ENCODE measurements at places on chromosomes 7 and 10. TPM values are rescaled to one million over a fixed set of nuclear protein-coding genes. Genes with fewer than 3 reads are reported as not detected.

GRCh38 chr10:95416270-95416669 is 125.5 kb upstream of the PDLIM1 start:
- ATAC-seq, result no peak

LIPF gene
- total RNA-seq, result not detected

DNA sequence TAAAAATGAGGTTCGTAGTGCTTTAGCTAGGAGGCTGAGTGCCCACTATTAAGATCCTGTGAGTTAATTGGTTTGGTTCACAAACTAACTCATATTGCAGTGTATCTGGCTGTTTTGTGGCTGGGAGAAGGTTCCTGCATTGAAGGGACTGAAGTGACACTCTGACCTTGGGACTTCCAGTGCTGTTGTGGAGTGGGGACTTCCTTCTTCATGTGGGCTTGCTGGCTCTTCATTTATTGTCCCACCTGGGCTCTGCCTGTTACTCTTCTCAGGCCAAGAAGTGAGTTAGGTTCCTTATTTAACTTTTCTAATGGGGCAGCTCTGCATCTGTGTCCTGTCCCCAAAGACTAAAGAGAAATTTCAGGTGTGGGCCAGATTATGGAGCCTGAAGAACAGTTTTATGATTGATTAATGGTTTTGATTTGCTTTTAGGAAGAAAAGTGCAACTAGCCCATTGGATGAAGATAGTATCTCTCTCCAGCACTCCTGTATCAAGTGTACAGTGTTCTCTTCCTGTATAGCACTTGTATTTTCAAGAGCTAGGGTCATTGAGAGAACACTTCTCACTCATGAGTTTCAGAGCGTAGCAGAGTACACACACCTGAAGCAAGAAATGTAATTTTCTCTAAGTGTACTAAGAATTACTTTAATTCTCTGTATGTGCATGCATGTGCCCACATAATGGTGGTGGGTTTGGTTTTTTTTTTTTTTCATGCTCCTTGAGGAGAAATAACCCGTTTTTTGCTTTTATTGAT is 54.8 kb downstream of the AUTS2 start:
- no peak for ATAC-seq

PCBD1 gene
- 63.4 TPM for total RNA-seq

HOXA11 gene
- total RNA-seq, result 0.12 TPM

ITPRID1 gene
- 0.49 TPM for total RNA-seq

- ATAC-seq, result no peak
Measured at GRCh38 chr10:667096-667495, 22.4 kb downstream of the DIP2C start.

DNA sequence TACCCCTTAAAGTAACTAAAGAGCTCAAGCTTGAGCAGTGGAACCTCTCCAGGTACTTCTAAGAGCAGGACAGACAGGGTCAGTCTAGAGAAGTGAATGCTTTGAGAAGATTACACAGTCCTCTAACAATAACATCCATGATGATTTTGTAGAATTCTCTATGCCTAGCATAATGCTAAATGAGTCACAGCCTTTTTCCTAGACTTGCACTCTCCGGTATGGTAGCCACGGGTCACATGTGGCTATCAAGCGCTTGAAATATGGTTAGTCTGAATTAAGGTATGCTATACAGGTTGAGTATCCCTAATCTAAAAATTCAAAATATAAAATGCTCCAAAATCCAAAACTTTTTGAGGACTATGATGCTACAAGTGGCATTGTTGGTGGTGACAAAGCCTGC is 166.6 kb upstream of the MKLN1 start:
- ATAC-seq, result no peak

DNA sequence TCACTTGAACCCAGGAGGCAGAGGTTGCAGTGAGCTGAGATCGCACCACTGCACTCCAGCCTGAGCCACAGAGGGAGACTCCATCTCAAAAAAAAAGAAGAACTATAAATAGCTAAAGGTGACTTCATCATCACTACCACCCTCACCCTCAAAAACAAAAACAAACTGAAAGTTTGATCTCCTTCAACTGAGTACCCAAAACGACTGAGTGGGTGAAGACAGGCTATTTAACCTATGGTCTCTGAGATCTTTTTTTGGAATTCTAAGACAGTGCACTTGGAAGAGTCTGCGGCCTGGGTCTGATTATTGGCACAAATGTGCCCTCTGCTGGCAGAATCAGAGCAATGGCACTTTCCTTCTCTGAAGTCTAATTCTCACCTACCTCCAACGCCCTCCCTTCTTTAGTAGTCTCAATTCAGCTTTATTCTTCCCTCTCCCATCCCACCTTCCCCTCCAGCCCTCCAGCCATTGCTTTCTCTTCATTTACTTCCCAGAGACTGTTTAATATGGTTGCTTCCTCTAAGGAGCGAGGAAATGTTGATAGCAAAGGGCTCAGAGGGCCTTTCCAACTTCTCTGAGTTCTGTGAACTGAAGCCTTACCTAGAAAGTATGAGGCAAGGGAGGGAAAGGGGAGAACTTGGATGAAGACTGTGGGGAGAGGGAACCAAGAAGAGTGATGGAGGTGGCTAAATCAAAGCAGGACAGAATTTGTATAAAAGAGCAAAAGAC is 2.9 kb upstream of the MYOZ1 start:
- peak; percentile 68 for ATAC-seq

DOCK1 gene
- total RNA-seq, result 59.0 TPM

CFAP58 gene
- 1.3 TPM for total RNA-seq

DNA sequence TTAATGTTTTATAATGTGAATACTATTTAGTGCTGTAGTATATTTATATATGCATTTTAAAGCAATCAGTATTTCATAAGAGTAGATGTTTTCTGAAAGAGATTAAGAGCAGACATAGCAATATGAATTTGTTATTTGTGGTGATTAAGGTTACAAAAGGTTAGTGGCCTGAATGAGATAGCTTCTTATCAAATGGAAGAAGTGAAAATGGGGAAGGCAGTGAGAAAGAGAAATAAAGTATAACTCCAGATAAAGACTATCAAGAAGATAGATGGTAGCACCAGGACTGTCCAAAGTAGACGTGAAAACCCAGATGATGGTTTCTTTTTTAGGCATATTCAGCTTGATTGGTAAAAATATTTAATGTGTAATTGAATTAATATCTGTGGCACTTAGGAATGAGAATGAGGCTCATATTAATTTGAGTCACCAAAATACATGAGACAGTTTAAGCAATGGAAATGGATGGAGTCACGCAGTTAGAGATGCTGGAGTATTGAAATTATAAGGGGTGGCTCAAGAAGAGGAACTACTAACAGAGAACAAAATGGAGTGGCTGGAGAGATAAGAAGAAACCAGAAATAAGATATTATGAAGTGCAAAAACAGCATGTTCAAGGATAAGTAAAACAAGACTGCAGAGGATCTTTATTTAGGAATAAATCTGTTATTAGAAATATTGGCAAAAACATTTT is 288.0 kb upstream of the SEMA3C start:
- no peak for ATAC-seq

SLC13A1 gene
- total RNA-seq, result not detected

NFE2L3 gene
- total RNA-seq, result 0.62 TPM

IQUB gene
- 18.5 TPM for total RNA-seq

DNA sequence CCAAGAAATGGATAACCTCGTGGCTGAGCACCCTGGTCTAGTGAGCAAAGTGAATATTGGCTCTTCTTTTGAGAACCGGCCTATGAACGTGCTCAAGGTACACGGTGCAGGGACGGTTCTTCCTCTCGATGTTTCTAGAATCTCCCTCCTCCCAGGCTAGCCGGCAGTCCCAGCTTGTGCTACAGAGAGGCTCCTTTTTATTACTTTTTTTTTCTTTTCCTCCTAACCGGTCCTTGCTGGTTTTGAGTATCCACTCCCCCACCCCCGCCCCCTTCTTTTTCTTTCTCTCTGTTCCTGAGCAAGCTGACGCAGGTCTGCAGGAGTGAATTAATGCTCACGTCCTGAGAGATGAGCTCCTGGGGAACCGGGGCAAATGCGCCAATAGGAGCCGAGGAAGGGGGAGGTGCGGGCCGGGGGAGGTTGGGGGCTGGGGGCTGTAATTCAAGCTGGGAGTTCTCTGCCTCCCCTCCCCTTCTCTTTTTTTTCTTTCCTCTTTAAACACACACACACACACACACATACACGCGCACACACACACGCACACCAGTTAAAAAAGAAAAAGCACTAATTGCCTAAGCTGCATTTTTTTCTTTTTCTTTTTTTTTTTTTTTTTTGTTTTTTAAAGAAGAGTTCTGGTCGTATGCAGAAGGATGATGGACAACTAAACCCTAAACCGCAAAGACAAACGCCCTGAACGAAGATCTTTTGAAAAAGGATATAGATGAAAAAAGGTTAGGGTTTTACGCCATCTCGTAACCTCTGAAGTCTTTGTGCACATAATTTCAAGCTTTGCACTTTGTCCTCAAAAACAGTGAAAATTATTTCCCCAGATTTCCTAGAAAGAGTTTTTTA is 6.6 kb downstream of the CPA2 start:
- ATAC-seq, result no peak

DNA sequence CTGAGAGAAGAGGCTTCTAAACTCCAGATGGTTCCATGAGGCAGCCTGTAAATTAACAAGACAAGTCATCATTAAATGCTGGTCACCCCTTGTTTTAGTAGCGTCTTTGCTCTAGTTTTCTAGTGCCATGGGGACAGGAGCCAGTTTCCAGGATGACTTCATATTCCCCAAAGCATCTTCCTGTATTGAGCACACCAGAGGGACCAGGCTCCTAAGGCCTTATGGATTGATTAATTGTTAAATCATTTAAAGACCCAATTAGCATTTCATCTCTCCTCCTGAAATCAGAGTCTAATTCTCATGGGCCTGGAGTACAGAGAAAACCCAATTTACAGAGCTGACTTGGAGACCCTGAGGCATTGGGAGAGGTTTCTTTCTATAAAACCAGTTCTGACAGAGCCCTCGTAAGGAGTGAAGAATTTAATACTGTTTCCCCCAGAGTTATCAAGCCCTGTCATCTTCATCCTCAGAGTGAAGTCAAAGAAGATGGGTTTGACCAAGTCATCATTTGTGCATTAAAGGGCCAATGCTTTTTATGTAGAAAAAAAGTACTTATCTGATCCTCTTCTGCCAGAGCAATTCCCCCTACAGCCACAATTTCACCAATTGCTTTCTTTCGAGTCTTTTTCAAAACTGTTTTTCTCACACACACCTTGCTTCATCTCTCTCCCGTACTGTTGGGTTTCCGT is 678.7 kb downstream of the SDK1 start:
- ATAC-seq, result no peak

PPP1R17 gene
- not detected for total RNA-seq

- peak; percentile 60 for ATAC-seq
Measured at GRCh38 chr7:129367700-129368388, 66.4 kb upstream of the STRIP2 start.

SYT15 gene
- 11.2 TPM for total RNA-seq

DNA sequence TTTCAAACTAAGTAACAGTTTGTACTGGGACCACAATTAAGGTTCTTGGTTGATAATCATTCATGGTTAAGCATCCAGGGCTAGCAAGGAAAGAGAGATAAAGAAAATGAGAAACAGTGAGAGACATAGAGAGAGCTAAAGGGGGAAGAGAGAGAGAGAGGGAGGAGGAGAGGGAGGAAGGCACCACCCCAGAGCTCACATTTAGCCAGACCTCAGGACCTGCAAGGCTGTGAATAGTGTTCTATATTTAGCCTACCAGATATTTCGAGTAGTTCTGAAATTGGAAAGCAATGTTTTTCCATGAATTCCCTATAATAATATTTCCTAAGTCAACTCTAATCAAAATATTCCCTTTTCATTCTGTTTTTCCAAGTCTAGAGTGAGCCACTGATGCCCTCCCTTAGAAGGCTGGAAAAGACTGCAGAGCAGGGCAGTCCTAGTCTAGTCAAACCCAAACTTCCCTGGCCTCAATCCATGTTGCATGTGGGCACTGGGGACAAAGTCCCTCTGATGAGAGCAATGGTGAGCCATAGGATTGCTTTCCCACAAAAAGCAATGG is 119.4 kb upstream of the INHBA start:
- no peak for ATAC-seq

- peak; percentile 29 for ATAC-seq
Measured at GRCh38 chr7:1973321-1974251, 259.2 kb downstream of the MAD1L1 start.

DNA sequence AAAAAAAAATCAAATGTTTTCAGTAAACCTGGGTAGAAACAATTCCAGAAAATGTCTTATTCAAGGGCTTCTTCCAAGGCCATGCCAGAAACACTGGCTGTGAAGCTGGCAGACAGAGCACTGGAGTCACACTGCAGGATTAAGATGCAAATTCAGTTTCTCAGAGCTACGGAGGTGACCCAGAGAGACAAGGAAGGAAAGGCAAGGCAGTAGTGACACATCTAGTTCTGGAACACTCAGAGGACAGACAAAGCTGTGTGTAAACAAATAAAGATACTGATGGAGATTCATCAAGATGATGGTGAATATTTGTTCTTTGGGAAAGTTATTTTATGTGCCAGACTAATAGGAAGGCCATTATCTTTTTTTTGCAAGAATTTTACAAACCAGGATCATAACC is 608.3 kb upstream of the C7orf33 start:
- no peak for ATAC-seq

- ATAC-seq, result no peak
Measured at GRCh38 chr7:6159524-6160031, 112.8 kb downstream of the CYTH3 start.

Measured in gastroesophageal sphincter (tissue), 4 donors.